ENCODE measurements at places on chromosomes 11 and 22. TPM values are rescaled to one million over a fixed set of nuclear protein-coding genes. Genes with fewer than 3 reads are reported as not detected.

DNA sequence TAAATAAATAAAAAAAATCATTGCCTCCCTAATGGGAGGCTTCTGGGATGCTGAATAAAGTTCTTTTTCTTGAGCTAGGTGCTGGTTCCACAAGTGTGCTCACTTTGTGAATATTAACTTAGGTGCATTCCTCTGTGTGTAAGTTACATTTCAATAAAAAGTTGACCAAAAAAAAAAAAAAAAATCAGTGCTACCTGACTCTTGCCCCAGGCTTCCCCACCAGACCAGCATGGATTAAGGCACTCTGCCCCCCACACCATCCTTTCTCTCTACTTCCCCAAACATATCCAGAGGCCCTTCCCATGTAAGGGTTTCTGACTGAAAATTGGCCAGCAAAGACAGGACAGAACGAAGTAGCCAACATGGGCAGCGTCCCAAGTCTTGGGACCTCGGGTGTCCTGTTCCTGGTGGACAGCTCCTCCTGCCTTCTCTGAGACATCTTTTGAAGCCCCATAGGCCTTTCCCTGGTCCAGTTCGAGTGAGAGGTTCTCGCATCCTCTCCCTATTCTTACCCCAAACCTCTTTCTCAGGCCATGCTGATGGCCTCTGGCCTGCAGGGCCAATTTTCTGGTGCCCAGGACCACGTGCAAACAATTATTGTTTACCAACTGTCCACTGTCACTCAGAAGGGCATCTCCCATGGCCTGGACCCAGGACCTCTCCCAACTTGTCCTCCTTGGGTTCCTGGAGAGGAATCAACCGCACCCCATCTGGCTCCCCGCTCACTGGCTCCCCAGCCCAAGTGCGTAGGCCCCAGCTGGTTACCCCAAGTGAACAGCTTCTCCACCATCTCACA lies 14.9 kb upstream of the KCTD14 start:
- no peak for DNase-seq

- DNase-seq = no peak
These were observed 44.9 kb downstream of the MACROD1 start for GRCh38 chr11:64120951-64121569.

Gene TTC28
- 34.1 TPM for total RNA-seq

DNA sequence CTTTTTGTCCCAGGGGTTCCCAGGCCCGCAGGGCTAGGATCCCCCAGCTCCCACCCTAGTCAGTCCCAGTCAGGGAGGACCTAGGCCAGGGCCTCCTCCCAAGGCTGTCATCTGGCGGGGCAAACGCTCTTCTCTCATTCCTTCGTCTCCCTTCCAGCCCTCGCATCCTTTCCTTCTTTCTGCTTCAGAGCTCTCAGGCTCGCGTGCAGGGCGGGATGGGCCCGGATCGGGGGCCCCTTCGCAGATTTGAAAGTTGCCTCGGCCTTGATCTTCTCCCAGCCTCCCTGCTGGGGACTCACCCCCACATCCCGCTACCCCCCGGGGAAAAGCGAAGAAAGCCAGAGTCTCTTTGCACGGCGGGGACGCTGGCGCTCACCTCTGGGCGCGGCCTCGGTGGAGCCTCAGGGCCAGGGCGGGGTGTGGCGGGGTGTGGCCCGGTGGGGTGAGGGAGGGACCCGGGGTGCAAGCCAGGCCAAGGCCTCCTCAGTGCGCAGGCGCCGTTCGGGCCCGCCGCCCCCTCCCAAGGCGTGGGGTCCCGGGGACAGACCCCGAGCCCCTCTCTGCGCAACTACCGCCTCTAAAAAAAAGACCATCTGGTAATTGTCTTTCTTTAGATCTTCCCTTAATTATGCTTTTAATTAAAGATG lies 14.8 kb upstream of the PAX6 start:
- DNase-seq = no peak

DNA sequence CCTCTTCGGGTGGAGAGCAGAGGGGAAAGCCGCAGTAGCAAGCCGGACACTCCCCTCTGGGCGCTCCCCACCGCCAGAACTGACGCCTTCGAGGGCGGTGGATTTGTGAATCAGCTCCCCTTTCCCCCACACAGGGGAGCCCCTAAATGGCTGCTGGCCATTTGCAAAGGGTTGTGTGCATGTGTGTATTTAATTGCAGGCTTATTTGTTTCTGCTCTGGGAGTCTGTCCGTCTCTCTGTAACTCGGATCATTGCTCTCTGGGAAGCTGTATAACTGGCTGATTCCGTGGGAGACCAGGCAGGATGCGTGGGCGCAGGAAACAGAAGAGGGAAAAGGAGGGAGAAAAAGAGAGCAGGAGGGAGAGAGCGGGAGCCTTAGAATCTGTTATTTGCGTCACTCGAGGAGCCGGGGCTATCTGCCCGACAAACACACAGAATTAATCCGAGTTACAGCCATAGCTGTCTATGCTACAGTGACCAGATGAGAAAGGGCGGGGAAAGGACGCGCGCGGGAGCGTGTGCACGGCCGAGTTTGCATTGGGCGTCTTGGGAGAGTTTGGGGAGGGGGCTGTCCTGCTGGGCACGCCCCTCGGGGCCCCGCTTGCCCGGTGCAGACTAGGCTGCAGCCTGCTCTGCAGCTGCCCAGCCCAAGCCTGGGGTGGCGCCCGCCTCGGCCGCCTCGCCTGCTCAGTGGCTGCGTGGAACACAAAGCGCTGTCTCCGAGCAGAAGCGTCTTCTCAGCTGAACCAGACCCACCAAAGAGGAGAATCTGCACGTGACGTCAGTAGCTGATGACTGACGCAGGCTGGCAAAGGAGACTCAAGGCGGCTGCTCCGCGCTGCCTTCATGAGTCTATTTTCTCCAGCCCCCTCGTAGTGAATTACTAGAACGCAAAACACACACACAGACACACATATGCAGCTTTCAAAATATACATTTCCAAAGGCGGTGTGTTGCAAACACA lies 105.3 kb upstream of the HSD17B12 start:
- no peak for DNase-seq

GRCh38 chr11:132361011-132361550 lies 990.7 kb downstream of the NTM start:
- no peak for DNase-seq

Gene DDI1
- not detected for total RNA-seq

DNA sequence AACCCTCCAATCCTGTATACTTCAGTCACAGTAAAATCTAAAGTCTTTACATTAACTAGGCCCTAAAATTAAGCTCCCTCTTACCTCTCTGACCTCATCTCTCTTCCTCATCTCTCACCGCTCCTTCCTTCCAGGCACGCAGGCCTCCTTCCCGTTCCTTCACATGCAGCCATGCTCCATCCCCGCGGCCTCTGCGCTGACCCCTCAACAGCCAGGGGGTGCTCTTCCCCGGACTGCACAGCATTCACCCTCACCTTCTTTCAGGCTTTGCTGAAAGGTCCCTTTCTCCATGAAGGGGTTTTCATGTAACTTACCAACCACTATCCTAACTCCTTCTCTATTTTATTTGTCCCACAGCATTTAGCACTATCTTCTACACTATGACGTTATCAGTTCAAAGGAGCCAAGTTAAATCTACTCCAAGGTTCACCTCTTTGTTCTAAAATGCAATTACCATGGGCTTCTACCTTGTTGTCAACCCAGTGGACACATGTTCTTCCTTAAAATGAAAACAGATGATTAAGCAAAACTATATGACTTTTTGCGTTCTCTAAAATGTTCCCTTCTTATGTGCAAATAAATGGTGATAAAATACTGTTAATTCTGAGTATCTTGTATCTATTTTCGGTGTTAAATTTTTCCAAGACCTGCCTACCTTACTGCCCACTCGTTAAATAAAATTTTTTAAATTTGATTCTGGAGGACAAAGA lies 57.8 kb upstream of the APOA1 start:
- DNase-seq = no peak

Gene GRIA4
- not detected for total RNA-seq

Gene FGF4
- not detected for total RNA-seq

- DNase-seq = no peak
These were observed 48.8 kb downstream of the GDPD4 start for GRCh38 chr11:77252555-77253270.

Gene MS4A6E
- 3.6 TPM for total RNA-seq

DNA sequence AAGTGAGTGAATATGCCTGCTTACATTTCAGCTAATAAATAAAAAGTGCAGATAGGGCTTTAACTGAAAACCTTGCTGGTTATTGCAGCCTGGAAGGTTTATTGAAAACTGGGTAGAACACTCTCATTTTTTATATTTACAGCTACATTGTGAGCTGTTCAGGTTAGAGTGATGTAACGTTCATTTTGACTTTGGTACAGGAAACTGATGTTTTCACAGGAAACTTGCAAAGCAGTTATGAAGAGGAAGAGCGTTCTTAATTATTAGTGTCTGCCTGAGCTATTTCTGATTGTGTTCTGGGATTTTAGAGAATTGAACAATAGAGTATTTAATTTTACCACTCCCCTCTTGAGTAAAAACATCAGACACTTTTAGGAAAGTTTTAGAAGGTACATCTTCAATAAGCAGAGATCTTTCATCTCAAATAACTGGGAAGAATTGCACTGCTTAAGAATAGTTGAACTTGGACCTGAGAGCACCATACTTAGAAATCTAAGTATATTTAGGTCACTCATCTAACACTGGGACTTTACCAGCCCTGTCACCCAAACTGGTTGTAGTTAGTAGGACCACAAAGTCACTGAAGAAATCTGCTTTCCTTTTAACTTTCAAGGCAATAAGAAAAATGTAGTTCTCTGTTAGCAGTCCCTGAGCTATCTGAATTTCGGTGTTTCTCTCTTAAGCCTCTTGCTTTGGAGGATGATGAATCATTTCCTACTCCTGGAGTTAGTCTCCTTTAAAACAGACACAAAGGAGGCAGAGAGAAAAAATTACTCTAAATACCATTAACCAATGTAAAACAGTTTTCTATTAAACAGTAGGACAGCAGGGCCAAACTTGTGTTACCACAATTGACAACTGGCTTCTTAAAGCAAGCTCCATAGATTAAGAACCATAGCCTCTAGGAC lies 128.6 kb upstream of the DDI1 start:
- DNase-seq = no peak

DNA sequence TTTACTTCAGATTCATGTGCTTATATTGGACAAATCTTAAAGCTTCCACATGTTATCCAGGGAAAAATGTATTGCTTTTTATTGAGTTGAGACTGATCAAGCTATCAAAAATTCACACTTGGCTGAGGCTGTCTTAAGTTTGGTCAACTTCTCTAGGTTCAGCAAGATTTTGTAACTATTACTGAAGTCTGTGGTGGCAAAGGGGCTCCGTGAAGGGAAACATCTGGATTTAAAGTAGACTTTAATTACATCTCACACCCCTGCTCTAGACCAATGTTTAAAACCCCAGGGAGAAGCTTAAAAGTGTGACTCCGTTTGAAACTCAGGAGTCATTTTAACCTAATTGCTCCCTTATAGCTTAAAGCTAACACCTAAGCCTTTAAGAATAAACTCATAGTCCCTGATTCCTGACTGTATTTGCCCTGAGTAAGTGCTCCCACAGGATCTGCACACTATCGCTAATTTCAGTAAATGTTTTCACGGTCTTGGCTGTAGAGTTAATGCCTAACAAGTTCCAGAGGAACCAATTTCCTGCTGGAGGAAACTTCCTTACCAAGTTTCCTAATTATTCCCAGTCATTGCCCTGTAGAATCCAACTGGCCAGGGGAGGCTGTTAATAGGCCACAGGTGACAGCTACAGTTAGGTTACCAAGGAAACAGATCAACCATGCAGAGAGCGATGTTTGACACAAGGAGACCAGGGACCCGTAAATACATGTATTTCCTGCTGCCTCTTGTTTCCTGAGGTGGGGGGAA lies 40.5 kb downstream of the OR10A6 start:
- DNase-seq = no peak

Gene OR8J1
- total RNA-seq = not detected

DNA sequence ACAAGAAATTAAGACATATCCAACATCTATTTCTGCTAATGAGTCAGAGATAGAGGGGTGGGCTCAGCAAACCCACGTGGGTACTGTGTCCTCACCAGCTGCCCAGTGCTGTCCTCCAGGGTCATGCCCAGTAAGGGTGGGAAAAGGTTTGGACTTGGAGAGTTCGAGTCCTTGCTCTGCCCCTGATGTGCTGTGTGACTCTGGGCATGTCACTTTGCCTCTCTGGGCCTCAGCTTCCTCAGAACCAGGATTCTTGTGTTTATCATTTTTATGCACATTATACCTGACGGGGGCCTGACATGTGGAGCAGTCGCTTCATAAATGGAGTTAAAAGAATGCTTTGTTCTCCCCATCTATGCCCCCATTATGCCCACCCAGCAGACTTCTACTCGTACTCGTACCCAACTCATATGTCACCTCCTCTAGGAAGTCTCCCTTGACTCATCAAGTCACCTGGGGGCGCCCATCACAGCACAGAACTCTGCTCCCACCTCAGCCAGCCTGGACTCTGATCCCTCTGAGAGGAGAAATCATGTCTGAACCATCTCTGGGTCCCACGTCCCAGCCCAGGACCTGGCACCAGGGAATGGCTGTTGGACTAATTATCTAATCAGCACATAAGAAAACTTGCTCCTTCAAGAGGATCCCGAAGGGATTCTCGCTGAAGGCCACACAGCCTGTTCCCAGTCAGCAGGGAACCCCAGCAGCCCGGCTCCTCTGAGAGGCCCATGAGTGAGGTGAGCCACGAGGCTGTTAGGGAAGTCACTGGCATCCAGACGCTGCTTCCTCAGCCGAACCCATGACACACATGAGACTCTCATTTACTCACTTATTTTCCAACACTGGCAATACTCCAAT lies 38.7 kb upstream of the TSKU start:
- no peak for DNase-seq

GRCh38 chr22:42303396-42304323 lies 33.2 kb upstream of the TCF20 start:
- no peak for DNase-seq

- no peak for DNase-seq
These were observed 1393.4 kb downstream of the BRD1 start for GRCh38 chr22:48434156-48434867.

DNA sequence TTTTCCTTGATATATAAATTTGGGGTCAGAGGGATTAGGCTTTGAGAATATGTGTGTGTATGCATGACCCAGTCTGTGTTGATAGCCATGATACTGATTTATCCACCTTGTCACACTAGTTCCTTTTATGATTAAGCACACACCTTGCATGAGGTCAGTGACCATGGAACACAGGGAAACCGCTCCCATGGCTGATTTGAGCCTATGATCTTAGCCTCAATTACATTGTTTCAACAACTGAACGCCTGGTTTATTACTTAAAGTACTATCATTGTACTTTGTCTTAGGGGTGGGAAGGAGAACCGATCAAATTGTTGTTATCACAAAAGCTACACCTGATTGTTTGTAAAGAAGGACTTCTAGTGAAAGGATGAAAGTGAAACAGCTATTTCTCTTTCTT lies 70.7 kb downstream of the ARFGAP2 start:
- DNase-seq = no peak

DNA sequence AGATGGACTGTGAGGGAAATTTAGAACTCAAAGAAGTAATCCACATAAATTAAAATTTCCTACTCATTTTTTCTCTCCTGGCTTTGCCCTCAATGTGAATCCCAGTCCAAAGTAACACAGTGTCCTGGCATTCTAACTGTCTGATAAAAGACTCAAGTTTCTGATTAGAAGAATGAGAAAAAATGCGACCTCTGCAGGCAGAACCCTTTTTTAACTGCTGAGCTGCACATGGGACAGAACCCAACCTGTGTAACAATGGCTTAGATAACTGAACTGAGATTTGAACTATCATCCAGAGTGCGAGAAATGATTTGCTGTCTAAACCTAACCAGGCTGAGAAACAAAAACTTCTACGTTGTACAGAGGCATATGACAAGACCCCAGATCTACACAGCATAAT lies 385.6 kb upstream of the LRRC4C start:
- DNase-seq = no peak

Data from mesenteric fat pad (tissue), 1 donor.